Left ventricle myocardium inferior (tissue), 1 donor: ENCODE measurements at places on chromosomes 13 and 19.

GRCh38 chr19:4586691-4587090, 27.2 kb upstream of the SEMA6B start:
- no peak for DNase-seq

DNA sequence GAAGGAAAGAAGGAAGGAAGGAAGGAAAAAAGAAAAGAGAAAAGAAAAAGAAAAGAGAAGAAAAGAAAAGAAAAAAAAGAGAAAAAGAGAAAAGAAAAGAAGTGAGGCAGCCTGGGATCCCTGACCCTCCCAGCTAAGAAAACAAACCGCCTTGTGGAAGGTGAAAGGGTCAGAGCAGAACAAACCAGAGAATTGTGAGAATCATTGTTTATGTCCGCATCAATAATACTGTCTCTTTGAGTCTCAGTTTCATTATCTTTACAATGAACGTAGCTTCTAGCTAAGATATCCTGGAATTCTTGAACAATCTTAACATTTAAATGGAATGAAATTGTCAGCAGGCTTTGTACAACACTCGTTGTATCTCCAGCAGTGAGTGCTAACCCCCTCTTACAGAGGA, 66.4 kb upstream of the SERP2 start:
- no peak for DNase-seq

- DNase-seq, result no peak
Measured at GRCh38 chr13:111168107-111168506, 53.0 kb downstream of the ARHGEF7 start.

- DNase-seq, result no peak
Measured at GRCh38 chr13:99647596-99647985, 146.3 kb downstream of the TM9SF2 start.

DNA sequence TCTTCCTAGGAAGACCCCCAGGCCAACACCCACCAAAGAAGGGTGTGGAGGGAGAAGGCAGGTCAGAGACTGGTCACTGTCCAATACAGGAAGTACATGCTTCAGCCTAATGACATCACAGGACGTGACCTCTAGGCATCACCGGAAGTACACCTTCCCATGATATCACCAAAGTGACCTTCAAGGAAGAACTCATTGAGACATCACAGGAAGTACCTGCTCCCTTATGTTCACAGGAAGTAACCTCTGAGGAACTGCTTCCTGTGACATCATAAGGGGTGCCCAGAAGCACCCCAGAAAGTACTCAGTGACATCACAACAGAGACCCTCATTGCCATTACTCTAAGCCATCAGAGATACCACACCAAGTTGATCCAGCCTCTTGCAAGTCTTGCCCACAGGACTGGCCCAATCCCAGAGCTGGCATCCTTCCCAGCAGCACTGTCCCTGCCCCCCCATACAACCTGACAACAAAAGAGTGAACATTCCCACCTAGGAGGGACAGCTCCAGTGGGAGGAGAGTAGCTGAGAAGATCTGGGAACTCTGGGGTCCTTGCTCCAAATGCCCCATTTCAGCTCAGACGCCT, 24.2 kb upstream of the NANOS2 start:
- no peak for DNase-seq

DNA sequence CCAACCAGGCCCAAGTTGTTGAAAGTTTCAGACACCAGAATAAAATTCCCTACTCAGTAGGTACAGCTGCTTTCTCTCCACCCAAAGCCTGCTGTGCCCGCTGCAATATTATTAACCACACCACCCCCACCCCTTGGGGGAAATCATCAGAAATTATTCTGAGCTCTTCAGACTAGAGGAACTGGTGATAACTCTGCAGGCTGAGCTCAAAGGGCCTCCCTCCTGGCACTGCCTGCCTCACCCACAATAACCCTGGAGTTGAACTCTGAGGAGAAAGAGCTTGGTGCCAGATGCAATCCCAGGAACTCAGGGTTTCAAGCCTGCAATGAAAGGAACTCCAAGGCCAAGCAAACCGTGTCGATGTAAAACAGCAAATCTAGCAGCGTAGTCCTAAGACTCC, 381.7 kb upstream of the ZNF507 start:
- DNase-seq, result peak; percentile 22

- no peak for DNase-seq
Measured at GRCh38 chr13:110470272-110471009, 91.1 kb downstream of the RAB20 start.

- no peak for DNase-seq
Measured at GRCh38 chr13:65265988-65266387, 1964.1 kb downstream of the PCDH9 start.
